Trophoblast cell (in vitro differentiated cells and primary cell): ENCODE measurements at places on chromosomes 3 and 15.

GRCh38 chr15:74206801-74207281 is 4.3 kb upstream of the STRA6 start:
- H3K27ac ChIP-seq: no peak overlapping the region
- H3K4me3 ChIP-seq: no peak overlapping the region
- H3K36me3 ChIP-seq: no peaks in the 10 kb centered on the region
- H3K27me3 ChIP-seq: no peaks in the 10 kb centered on the region
- peaks cover 31% of the 10 kb centered on the region for H3K4me1 ChIP-seq

GRCh38 chr3:138938877-138939560 is 7.9 kb downstream of the FOXL2 start:
- H3K4me3 ChIP-seq: no peak overlapping the region
- no peak overlapping the region for H3K27ac ChIP-seq
- H3K4me1 ChIP-seq: peaks cover 12% of the 10 kb centered on the region
- no peaks in the 10 kb centered on the region for H3K36me3 ChIP-seq
- peaks cover 61% of the 10 kb centered on the region for H3K27me3 ChIP-seq

GRCh38 chr3:117912352-117912751 is 1122.3 kb downstream of the IGSF11 start:
- no peaks in the 10 kb centered on the region for H3K36me3 ChIP-seq
- no peak overlapping the region for H3K27ac ChIP-seq
- H3K4me3 ChIP-seq: no peak overlapping the region
- no peak for DNase-seq
- no peaks in the 10 kb centered on the region for H3K27me3 ChIP-seq

- DNase-seq: no peak
- H3K4me1 ChIP-seq: no peaks in the 10 kb centered on the region
- no peaks in the 10 kb centered on the region for H3K27me3 ChIP-seq
- H3K36me3 ChIP-seq: no peaks in the 10 kb centered on the region
These were observed 165.6 kb downstream of the UBE2E2 start for GRCh38 chr3:23368731-23369130.

DNA sequence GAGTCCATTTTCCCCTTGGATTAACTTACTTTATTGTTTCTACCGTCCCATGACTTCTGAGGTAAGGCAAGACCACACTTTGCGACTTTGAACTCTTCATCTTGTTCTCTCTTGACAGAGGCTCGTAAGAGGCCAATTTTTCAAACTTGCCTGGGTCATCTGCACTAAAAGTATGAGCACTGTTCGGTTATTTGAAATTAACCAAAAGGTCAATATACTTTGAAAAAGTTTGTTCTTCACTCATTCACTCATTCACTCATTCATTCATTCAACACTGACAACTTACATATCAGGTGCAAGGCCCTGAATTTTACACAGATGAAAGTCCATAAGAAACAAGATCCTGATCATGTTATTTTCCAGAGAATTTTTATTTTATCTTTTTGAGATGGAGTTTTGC is 57.9 kb downstream of the ATP1B3 start:
- H3K36me3 ChIP-seq: no peaks in the 10 kb centered on the region
- DNase-seq: no peak
- no peak overlapping the region for H3K27ac ChIP-seq
- no peak overlapping the region for H3K4me3 ChIP-seq

GRCh38 chr3:100400419-100400779 is 490 bp downstream of the TOMM70 start:
- no peaks in the 10 kb centered on the region for H3K27me3 ChIP-seq
- peaks cover 5% of the 10 kb centered on the region for H3K4me1 ChIP-seq
- peak overlapping the region; percentile 89 for H3K4me3 ChIP-seq
- peak overlapping the region; percentile 28 for H3K27ac ChIP-seq

DNA sequence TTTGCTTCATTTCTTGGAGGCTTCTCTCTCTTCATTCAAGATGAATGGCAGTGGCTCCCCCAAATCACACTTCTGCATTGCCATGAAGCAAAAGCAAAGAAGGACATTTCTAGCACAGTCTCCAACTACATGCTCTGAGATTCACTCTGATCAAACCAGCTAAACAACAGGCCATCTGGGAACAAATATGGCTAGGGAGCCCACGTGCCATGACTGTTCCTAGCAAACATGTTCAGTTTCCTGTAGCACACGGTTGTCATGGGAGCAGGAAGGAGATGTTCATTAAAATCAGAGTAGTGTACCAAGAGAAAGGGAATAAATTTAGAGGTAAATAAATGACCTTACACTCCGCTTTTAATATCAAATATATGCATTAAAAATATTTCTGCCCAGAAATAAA is 327.3 kb downstream of the GBE1 start:
- no peak for DNase-seq
- H3K27ac ChIP-seq: no peak overlapping the region
- no peak overlapping the region for H3K4me3 ChIP-seq
- no peaks in the 10 kb centered on the region for H3K27me3 ChIP-seq
- H3K36me3 ChIP-seq: no peaks in the 10 kb centered on the region

- H3K36me3 ChIP-seq: peaks cover 1% of the 10 kb centered on the region
- H3K4me3 ChIP-seq: no peak overlapping the region
- H3K4me1 ChIP-seq: no peaks in the 10 kb centered on the region
- no peak for DNase-seq
- no peaks in the 10 kb centered on the region for H3K27me3 ChIP-seq
These were observed 183.8 kb downstream of the THRB start for GRCh38 chr3:24310887-24311286.

DNA sequence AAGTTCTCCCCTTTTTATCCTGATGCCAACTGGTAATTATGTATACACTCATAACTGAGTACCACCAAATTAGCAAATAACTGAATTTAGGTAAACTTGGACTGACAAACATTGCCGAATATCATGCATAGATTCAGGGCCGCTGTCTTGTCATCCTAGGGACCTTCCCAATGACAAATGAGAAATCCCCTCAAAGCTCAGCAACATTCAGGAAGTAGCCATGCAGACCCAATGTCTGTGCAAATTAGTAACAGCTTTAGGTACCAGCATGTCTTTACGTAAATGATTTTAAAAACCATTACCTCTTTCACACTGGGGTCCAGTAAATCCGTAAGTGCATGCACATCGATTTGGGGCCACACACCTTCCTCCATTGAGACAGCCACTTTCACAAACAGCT is 49.5 kb downstream of the FBN1 start:
- H3K27ac ChIP-seq: no peak overlapping the region
- no peak overlapping the region for H3K4me3 ChIP-seq
- H3K27me3 ChIP-seq: no peaks in the 10 kb centered on the region
- no peaks in the 10 kb centered on the region for H3K4me1 ChIP-seq

DNA sequence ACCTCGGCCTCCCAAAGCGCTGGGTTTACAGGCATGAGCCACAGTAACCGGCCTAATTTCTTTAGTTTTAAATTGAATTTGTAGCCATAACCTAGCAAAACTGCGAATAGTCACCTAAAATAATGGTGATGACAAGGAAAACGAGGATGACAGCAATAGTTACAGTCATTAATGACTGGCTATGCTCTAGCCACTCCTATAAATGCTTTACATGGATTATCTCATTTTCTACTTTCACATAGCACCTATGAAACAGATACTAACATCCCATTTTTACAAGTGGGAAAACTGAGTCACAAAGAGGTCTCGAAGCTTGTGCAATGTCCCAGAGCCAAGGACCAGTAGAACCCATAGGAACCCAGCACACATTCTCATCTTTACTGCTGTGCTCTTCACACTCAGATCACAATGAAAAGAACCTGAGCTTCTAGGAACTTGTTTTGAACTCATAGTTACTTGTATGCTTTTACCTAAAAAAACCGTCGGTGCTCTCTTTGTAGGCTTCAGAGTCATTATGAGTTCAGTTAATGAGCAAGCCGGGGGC is 39.4 kb downstream of the FBXL22 start:
- no peaks in the 10 kb centered on the region for H3K27me3 ChIP-seq
- no peak overlapping the region for H3K27ac ChIP-seq
- H3K36me3 ChIP-seq: peaks cover 37% of the 10 kb centered on the region
- no peaks in the 10 kb centered on the region for H3K4me1 ChIP-seq

DNA sequence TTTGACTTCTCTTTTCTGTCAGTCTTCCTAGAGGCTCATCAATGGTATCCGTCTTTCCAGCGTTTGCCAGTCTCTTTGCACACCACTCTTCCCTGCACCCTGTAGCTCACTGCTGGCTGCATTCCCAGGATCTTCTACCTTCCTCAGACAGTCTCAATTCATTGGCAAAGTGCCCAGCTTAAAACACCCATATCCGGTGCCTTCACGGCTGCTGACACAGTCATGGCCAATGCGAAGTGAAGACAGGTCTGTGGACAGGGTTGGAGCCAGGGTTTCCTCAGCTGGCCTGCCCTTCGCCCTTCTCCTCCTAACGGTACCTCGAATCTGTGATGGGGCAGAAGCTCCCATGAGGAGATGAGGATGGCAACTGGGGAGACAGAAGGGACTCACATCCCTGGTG is 36.1 kb downstream of the PTH1R start:
- H3K4me3 ChIP-seq: no peak overlapping the region
- H3K27ac ChIP-seq: no peak overlapping the region
- H3K4me1 ChIP-seq: no peaks in the 10 kb centered on the region

DNA sequence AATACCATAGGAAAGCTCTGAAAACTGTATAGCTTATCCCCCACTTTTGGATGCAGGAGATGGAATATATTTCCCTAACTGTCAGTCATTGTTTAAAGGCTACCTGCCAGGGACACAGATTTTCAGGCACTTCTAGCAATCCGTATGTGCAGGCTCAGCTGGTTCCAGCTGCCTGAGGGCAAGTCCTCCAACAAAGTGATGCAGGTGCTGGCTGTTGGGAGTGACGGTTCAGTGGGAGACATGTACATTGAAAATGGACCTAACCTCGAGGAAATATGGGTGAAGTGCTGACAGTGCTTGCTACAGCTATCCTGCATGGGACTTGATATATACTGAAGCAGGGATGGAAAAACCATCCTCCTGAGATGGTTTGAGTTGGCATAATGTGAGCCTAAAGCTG is 153.1 kb upstream of the GAP43 start:
- no peaks in the 10 kb centered on the region for H3K4me1 ChIP-seq
- no peak overlapping the region for H3K27ac ChIP-seq
- no peaks in the 10 kb centered on the region for H3K27me3 ChIP-seq
- no peak overlapping the region for H3K4me3 ChIP-seq
- no peak for DNase-seq
- H3K36me3 ChIP-seq: no peaks in the 10 kb centered on the region

DNA sequence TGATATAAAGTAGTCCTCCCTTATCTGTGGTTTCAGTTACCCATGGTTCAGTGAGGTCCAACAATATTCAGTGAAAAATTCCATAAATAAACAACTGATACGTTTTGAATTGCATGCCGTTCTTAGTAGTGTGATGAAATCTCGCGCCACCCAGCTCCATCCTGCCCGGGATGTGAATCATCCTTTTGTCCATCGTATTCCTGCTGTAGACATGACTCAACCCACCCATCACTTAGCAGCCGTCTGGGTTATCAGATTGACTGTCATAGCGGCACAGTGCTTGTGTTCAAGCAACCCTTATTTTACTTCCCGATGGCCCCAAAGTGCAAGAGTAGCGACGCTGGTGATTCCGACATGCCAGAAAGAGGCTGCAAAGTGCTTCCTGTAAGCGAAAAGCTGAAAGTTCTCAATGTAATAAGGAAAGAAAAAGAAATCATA is 48.0 kb upstream of the MEX3B start:
- H3K4me1 ChIP-seq: no peaks in the 10 kb centered on the region
- no peaks in the 10 kb centered on the region for H3K27me3 ChIP-seq
- H3K27ac ChIP-seq: no peak overlapping the region
- H3K36me3 ChIP-seq: no peaks in the 10 kb centered on the region
- DNase-seq: peak; percentile 92

- DNase-seq: no peak
- H3K4me3 ChIP-seq: no peak overlapping the region
- H3K27ac ChIP-seq: no peak overlapping the region
- no peaks in the 10 kb centered on the region for H3K27me3 ChIP-seq
- H3K4me1 ChIP-seq: no peaks in the 10 kb centered on the region
- H3K36me3 ChIP-seq: peaks cover 4% of the 10 kb centered on the region
These were observed 5.3 kb downstream of the PTPN9 start for GRCh38 chr15:75573648-75574384.

GRCh38 chr3:45944830-45945620 is 1.8 kb downstream of the CXCR6 start:
- H3K36me3 ChIP-seq: peaks cover 19% of the 10 kb centered on the region
- no peak for DNase-seq
- H3K27me3 ChIP-seq: no peaks in the 10 kb centered on the region
- peaks cover 20% of the 10 kb centered on the region for H3K4me1 ChIP-seq
- H3K4me3 ChIP-seq: no peak overlapping the region

DNA sequence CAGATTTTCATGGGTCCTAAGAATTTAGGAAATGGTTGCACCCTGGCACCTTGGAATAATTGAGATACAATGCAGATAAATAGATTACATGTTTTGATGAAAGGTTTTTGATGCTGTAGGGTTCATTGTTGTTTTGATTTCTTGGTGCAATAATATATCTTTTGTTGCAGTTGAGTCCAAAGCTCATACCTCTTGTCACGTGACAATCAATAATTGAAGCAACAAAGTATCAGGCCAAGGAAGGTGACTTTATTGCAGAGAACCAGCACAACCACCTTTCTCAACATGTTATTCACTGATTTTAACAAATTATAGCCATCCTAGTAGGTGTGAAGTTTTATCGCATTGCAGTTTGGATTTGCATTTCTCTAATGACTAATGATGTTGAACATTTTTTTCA is 285.5 kb upstream of the SLCO3A1 start:
- DNase-seq: no peak
- H3K4me3 ChIP-seq: no peak overlapping the region
- H3K4me1 ChIP-seq: no peaks in the 10 kb centered on the region
- H3K27me3 ChIP-seq: no peaks in the 10 kb centered on the region

GRCh38 chr3:152339881-152340505 is 71.3 kb downstream of the MBNL1 start:
- H3K27ac ChIP-seq: no peak overlapping the region
- H3K4me3 ChIP-seq: no peak overlapping the region
- no peaks in the 10 kb centered on the region for H3K27me3 ChIP-seq
- peaks cover 2% of the 10 kb centered on the region for H3K4me1 ChIP-seq
- H3K36me3 ChIP-seq: no peaks in the 10 kb centered on the region

DNA sequence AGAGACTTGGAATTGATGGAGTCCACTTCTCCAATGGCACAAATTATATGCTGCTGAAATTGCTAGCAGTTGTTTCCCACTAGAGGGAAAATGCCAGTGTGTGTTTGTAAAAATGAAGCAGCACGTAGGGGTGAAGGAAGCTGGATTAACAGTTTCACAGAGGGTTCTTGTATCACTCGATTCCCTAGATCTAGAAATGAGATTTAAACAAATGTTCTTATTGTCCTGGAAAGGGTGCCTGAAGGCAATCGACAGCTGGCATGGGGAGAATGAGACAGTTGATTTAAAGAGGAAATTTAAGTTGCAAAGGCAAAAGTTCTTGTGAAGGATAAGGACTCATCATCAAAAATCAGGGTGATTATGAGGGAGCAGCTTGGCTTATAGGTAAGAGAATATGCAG is 234.8 kb upstream of the ARPP21 start:
- no peaks in the 10 kb centered on the region for H3K4me1 ChIP-seq
- no peak for DNase-seq
- H3K27ac ChIP-seq: no peak overlapping the region
- H3K27me3 ChIP-seq: no peaks in the 10 kb centered on the region
- H3K4me3 ChIP-seq: no peak overlapping the region

GRCh38 chr3:79378064-79378463 is 389.7 kb downstream of the ROBO1 start:
- H3K4me1 ChIP-seq: no peaks in the 10 kb centered on the region
- no peak for DNase-seq
- no peaks in the 10 kb centered on the region for H3K27me3 ChIP-seq
- H3K4me3 ChIP-seq: no peak overlapping the region
